ENCODE measurements at places on chromosomes 4 and X.
A peak's percentile ranks its signal among the peaks of the same experiment; 100 is the strongest.

GRCh38 chr4:177611974-177612664, 169.9 kb upstream of the AGA start:
- no peak for DNase-seq

GRCh38 chrX:116277351-116278225, 107.0 kb downstream of the AGTR2 start:
- DNase-seq, result no peak

GRCh38 chrX:72025236-72025770, 106.4 kb downstream of the RTL5 start:
- DNase-seq, result no peak

- no peak for DNase-seq
Observed at GRCh38 chrX:123976706-123977316, 15.3 kb downstream of the STAG2 start.

DNA sequence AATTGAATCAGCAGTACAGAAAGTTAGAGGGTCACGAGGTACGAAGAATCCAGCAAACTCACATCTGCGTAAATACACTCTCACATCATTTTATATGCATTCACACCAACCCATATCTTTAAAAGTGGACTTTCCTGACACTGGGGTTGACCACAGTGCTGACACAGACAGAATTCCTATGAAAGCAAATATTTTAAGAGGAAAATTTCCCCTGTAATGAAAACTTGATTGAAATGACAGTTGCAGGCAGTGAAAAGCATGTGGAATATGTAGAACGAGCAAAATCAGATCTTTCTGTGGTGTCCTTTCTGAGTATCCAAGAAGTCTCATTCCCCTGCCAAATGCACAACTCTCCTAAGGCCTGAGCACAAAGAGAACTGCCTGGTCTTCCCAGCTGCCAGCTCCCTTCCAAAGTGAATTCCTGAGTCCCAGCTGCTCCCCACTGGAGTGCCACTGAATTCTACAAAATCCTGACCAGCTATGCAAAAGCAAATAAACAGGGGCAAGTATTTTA, 50.5 kb upstream of the FAM9C start:
- no peak for DNase-seq

DNA sequence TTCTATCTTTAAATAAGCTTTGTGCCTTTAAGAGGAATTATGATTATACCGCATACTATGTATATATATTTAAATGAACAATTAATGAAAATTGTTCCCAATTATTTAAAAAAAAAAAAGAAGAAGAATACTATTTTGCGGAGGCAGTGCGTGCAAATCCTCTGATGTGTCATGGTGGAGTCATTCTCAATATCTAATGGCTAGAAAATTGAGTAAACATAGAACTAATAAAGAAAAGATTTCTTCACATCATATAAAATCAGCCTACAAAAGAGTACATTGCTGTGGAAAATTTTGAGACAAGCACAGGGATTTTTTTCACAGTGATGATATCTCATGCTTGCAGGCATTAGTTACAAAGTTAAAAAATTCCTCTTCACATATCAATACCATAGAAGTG, 2.6 kb upstream of the EREG start:
- DNase-seq, result no peak

GRCh38 chr4:56914336-56914735, 6.6 kb downstream of the REST start:
- DNase-seq, result no peak

DNA sequence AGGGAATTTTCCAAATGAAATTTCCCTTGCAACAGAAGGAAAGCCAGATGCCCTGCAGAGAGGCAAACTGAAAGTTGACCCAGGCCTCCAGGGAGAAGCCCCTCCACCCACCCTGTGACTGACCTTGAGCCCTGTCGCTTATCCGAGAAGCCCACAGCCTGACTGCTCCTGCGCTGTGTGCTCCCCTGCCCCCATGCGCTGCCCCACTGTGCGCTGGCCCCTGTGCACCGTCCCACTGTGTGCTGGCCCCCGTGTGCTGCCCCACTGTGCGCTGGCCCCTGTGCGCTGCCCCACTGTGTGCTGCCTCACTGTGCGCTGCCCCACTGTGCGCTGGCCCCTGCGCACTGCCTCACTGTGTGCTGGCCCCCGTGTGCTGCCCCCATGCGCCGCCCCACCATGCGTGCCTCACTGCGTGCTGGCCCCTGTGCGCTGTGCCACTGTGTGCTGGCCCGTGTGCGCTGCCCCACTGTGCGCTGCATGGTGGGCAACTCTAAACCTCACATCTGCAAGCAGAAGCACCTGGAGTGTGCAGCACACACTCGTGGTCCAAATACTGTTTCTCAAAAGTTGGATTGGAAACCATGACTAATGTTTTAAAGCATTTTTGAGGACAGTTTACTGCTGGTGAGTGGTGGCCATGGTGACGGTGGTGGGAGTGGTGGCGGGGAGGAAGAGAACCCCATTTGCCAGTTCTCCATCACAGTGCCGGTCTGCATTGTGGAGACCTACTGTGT, 8.3 kb upstream of the GRPEL1 start:
- DNase-seq, result no peak

DNA sequence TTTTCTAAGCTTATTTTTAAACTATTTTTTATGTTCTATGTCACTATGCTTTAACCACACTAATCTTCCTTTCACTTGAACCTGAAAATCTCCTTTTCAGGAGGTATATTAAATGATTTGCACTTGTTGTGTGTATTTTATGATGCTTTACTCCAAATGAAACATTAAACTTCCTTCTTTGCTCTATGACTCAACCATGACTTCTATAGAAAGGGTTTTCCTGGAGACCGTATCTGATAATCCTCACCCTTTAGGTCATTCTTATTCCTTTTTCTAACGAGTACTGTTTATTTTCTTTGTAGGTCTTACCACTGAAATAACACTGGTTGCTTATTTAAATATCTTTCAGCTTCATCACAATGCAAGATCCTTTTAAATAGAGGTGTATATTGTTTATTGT, 1163.2 kb downstream of the PCDH18 start:
- DNase-seq, result no peak

DNA sequence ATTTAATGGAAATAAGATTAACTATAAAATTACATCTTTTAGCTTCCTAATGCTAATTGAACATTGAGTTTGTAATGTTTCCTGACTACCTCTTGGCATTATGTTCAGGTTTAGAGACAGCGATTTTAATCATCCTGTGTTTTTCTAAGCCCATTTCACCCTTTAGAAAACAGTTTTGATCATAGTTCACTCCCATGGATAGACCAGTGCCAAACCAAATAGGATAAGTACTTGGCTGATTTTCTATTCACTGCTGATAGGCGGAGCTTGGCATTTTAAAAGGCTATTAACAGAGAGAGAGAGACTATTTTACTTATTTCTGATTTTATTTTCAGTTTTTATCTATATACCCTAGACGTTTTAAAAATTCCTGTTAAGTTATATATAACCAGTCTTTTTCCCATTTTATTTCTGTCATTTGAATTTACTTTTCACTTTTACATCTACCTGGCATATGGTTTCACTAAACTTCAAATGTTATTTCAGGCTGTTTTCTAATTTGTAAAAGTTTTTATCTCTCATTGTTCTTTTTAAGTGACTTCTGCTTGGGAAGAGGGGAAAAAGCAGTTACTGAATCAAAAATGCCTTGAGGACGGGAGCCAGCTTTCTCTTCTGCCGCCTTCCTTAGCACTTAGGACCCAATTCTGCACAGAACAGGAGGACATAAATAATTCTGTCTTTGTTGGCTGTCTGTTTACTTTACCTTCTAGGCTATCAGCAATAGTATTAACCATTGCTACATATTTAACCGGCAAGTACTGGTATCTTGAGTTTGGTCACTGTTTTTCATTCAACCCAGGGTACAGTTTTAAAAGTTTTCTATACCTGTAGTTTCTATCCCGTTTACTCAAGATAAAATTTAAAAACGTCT, 46.4 kb downstream of the SGMS2 start:
- no peak for DNase-seq

DNA sequence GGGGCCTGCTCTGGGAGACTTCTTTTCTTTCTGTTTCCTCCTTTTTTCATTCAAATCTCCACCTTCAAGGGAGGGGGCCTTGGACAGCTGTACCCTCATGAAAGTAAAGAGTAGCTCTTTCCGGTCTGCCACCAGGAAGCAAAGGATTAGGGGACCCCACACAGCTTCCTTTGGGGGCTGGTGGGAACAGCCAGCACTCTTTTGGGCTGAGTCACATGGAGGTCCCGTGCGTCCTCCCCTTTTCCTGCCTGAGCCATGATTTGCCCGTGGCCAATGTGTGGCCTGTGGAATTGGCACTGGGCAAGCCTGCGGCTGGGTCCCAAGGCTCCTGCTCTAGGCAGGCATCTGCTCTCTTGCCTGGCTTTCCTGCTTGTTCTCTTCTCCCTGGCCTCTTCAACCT, 65.5 kb downstream of the FHDC1 start:
- DNase-seq, result no peak

DNA sequence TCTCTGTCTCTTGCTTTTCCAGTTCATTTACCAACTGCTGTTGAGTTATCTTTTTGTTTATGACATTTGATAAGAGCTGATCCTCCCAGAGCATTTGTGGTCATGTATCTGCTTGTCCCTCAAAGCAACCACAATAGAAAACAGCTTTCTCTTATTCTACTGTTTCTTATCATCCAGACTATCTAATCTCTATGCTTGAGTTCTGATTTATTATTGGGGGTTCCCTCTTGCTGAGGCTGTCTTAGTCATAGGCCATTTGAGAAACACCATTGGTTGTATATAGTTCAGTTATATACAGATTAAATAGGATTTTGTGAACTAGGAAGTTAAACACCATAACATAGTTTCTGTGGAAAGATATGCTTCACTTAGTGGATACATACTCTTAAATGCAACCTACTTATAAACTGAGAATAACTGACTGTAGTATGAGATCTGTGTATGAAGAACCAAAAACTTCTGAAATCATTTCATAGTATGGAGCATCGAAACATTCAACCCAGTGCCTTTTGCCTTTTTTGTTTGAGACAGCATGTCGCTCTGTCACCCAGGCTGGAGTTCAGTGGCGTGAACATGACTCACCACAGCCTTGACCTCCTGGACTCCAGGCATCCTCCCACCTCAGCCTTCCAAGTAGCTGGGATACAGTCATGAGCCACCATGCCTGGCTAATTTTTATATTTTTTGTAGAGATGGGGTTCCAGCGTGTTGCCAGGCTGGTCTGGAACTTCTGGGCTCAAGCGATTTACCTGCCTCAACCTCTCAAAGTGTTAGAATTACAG, 75.8 kb downstream of the STIM2 start:
- no peak for DNase-seq

DNA sequence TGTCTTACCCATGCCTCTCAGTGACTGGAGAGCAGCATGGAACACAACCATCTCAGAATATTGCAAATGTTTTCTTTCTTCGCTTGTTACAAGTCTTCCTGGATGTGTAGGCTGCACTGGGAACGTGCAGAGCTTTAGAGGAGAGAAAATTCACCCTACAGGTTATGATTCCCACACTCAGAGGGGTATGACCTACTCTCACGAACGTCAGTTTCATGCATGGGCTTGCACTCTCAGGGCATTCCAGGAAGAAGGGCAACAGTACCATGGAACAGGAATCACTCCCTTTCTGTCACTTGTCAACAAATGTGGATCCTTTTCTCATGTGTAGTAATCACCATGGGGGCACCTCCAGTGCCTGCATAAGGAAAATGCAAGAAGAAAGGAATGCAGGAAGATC, 75.8 kb downstream of the NBDY start:
- DNase-seq, result no peak

DNA sequence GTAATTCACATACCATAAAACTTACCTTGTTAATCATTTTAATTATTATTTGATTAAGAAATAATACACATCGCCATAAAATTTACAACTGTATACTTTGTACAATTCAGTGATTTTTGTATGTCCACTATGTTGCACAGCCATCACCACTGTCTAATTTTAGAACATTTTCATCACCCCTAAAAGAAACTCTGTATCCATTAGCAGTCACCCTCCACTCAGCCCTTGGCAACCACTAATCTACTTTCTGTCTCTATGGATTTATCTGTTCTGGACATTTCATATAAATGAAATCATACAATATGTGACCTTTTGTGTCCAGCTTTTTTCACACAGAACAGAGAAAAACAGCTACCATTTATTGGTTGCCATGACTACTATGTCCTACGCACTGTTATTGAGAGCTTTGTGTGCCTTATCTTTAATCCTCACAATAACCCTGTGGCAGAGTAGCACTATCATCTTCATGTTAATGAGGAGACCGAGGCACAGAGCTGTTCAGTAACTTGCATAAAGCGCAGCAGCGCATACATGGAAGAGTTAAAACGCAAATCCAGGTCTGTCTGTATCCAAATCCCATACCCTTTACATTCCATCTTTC, 64.6 kb upstream of the PAGE1 start:
- DNase-seq, result no peak

GRCh38 chr4:173564461-173564860, 34.4 kb upstream of the HAND2 start:
- DNase-seq, result no peak

DNA sequence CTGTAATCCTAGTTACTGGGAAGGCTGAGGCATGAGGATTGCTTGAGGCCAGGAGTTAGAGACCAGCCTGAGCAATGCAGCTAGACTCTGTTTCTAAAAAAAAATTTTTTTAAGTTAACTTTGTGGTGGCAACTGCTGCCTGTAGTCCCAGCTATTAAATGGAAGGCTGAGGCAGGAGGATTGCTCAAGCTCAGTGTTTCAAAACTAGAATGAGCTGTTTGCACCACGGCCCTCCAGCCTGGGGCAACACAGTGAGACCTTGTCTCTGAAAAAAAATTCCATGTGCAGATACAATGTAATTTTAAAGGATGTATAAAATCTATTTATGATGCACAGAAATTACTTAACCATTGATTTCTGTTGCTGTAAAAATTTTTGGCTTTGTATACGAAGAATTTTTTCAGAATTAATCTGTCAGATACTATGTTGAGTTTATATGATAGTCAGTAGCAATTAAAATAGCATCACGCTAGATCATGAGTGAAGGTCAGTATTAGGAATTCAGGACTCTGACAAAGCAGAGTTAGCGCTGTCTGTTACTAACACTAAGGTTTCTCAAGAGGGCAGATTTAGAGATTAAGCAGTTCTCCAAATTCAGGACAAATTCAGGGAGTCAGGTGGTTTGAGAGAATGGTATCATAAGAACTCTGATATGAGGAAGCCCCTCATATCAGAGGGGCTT, 8.3 kb upstream of the AGA start:
- no peak for DNase-seq

GRCh38 chr4:155787113-155787710, 28.4 kb downstream of the GUCY1B1 start:
- peak; percentile 53 for DNase-seq

- DNase-seq, result no peak
Observed at GRCh38 chr4:78057600-78058550, 752 bp downstream of the FRAS1 start.

GRCh38 chrX:113629326-113629725, 788.7 kb upstream of the AMOT start:
- DNase-seq, result no peak

DNA sequence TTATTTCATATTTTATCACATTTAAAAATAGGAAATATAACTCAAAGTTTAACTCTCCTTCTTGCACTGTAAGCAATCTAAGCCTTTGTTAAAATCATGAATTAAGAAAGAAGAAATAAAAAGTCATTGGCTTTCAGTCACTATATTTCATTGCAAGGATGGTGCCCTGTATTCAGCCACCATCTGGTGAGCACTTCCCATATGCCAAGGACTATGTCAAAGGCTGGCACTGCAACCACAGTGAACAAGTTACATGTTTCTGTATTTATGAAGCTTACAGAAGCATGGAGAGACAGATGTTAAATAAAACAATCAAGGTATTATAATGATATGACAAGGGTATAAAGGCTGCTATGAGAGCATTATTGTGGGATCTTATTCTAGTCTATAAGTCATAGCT, 68.6 kb downstream of the PRKG2 start:
- no peak for DNase-seq

- DNase-seq, result no peak
Observed at GRCh38 chrX:119686087-119686691, 6.8 kb downstream of the SEPTIN6 start.

GRCh38 chr4:138062929-138063328, 179.2 kb downstream of the SLC7A11 start:
- DNase-seq, result no peak

Measured in NCI-H748 treated with DMSO at 0.1 percent for 48 hours (cell line).